ENCODE measurements at places on chromosomes 1 and 21. TPM values are rescaled to one million over a fixed set of nuclear protein-coding genes. Genes with fewer than 3 reads are reported as not detected.
A peak's percentile ranks its signal among the peaks of the same experiment; 100 is the strongest.

- H3K4me3 ChIP-seq, result no peak overlapping the region
- H3K4me1 ChIP-seq, result no peaks in the 10 kb centered on the region
- no peak overlapping the region for H3K27ac ChIP-seq
- H3K27me3 ChIP-seq, result no peaks in the 10 kb centered on the region
Observed at GRCh38 chr1:179440971-179441370, 75.2 kb downstream of the AXDND1 start.

DNA sequence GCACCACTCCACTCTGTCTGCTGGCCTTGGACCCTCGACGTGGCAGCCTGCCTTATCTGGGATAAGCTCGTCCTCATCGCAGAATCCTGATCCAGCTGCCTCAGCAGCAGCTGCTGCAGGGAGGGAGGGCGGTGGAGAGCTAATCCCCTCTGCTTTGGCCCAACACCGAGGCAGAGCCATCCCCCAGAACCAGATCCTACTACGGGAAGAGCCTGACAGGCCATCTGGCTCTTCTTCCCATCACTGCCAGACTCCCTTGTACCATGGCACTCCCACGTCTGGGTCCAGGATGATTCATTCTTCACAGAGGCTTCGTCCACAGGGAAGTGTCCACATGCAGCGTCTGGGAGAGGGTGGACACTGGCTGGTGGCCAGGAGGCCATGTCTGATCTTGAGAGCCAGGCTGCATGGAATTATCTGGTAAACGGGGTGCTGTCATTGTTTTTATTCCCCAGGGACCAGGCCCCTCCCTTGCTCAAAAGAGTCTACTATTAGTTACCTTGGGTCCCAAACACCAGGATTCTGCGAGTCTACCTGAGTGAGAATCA is 14.6 kb upstream of the PKP1 start:
- no peak overlapping the region for H3K27ac ChIP-seq
- no peak overlapping the region for H3K4me3 ChIP-seq
- H3K4me1 ChIP-seq, result no peaks in the 10 kb centered on the region
- DNase-seq, result no peak
- peaks cover 7% of the 10 kb centered on the region for H3K27me3 ChIP-seq

GRCh38 chr1:154405747-154406571 is 816 bp downstream of the IL6R start:
- H3K4me3 ChIP-seq, result peak overlapping the region; percentile 93
- peak overlapping the region; percentile 87 for H3K27ac ChIP-seq
- H3K36me3 ChIP-seq, result no peaks in the 10 kb centered on the region

GRCh38 chr1:64179588-64179987 is 23.8 kb upstream of the UBE2U start:
- no peak overlapping the region for H3K27ac ChIP-seq
- H3K36me3 ChIP-seq, result no peaks in the 10 kb centered on the region
- H3K4me3 ChIP-seq, result no peak overlapping the region

DNA sequence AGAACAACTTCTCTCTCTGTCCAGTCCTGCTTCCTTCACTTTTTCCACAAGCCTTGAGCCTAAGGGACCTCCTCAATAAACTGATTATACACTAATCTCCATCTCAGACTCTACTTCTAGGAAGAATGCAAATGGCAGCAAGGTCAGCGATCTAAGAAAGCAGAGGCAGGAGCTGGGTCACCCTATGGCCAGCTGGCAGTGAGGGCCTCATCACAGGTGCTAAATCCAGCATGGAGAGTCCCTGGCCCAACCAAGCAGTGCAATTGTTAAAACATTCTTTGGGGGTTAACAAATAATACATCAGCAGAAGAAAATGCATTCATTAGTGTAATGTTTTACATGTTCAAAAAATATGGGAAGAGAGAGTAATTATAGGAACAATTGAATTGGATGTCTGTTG is 416.0 kb downstream of the SIPA1L2 start:
- H3K4me1 ChIP-seq, result no peaks in the 10 kb centered on the region
- DNase-seq, result no peak
- H3K27me3 ChIP-seq, result no peaks in the 10 kb centered on the region
- no peak overlapping the region for H3K27ac ChIP-seq
- no peak overlapping the region for H3K4me3 ChIP-seq

- no peak overlapping the region for H3K27ac ChIP-seq
- no peak for DNase-seq
- H3K27me3 ChIP-seq, result no peaks in the 10 kb centered on the region
- H3K4me3 ChIP-seq, result no peak overlapping the region
- H3K4me1 ChIP-seq, result no peaks in the 10 kb centered on the region
Observed at GRCh38 chr1:182764029-182764727, 25.4 kb upstream of the NPL start.

Gene GTF2B
- 78.0 TPM for polyA plus RNA-seq

Gene MEF2D
- polyA plus RNA-seq, result 4.6 TPM

Gene PAQR6
- polyA plus RNA-seq, result 0.13 TPM

Gene ANKRD65
- polyA plus RNA-seq, result not detected

Gene HNRNPR
- 201 TPM for polyA plus RNA-seq

Gene FCMR
- polyA plus RNA-seq, result 986 TPM
